ENCODE measurements at places on chromosomes 3 and 15.

DNA sequence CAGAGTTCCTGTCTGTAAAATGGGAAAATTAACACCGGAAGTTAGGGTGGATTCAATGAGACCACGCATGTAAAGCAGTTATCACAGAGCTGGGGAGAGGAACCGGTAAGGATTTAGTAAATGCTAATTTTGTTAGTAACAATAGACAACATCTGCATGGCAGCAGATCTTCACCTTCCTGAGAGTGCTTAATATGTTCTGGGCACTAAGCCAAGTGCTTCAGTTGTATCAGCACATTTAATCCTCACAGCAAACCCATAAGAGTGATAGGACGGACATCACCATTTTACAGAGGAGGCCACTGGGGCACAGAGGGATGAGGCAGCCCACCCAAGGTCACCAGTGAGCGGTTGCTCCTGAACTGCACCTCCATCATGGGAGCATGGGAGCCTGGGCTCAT, 189.4 kb downstream of the WNT5A start:
- DNase-seq, result no peak

DNA sequence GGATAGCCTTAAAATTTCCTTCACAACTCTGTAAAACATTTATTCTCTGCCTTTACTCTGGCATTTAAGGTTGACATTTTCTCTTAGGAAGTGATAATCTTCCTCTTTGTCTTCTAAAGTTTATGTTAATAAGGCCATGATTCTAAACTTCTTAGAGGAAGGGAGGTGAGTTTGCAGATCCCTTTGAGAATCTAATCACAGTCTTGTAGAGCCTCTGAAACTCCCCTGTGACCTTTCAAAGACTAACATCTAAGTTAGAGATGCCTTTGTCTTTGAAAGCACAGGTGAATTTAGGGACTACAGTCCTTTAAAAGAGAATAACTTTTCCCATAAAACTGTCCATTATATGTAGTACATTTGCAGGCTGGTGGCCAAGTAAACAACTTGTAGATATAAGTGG, 115.1 kb downstream of the PLCL2 start:
- DNase-seq, result no peak

DNA sequence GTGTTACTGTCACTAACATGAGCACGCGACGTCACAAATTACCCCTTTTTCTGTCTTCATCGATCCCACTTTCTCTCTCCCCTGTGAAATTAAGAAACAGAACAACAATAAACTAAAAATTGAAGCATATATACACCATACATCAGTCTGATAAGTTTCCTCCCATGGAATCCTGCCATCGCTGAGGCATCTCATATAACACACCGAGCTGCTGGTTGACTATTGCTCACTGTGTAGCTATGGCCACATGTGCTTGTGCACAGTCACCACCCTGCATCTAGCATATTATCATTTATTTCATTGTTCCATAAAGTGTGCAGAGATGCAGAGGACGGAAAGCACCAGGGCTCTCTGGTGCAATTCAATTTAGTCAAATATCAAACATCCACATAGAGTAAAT, 777.9 kb upstream of the ARRDC4 start:
- DNase-seq, result no peak

DNA sequence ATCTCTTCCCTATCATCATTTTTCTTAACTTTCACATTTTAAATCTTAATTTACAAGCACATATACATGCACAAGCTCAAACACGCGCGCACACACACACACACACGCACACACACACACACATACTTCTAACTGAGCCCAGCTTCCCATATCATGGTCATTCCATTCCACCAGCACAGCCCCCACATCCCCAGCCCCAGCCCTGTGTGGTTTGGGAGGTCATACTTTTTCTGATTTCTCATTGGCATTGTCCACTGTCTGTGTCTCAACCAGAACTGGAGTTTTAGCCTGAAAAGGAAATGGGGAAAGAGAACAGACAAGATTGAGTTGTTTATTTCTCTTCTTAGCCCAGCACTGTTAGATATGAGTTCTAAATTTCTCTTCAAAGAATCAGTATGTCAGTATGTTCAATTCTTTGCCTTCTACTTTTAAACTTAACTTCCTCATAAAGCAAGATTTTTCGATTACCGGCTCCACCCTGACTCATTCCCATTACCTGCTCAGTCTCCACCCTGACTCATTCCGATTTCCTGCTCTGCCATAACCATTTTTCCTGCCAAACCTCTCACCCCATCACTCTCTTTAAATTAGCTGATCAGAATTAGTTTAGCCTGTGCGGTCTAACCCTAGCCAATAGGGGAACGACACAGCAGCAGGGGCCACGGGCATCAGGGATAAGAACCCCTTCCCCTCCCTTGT, 6.4 kb downstream of the IQCF1 start:
- no peak for DNase-seq

GRCh38 chr3:99407257-99407656, 231.1 kb upstream of the COL8A1 start:
- no peak for DNase-seq

DNA sequence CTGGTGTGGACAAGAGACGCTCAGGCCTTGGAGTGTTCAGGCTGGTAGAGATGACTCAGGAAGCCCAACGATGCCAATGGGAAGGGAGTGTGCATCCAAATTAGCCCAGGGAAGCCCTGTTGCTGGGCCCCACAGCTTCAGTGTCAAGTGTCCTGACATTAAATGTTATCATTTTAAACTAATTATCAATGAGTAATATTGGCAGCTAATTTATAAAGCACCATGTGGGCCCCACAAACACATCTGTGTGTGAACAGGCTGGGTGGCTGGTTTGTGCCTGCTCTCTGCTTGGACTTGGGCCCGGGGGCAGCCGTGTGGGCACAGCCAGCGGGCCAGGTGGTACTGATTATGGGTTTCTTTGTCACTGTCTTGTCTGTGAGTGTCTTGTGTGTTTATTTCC, 15.0 kb downstream of the FBLN2 start:
- no peak for DNase-seq

DNA sequence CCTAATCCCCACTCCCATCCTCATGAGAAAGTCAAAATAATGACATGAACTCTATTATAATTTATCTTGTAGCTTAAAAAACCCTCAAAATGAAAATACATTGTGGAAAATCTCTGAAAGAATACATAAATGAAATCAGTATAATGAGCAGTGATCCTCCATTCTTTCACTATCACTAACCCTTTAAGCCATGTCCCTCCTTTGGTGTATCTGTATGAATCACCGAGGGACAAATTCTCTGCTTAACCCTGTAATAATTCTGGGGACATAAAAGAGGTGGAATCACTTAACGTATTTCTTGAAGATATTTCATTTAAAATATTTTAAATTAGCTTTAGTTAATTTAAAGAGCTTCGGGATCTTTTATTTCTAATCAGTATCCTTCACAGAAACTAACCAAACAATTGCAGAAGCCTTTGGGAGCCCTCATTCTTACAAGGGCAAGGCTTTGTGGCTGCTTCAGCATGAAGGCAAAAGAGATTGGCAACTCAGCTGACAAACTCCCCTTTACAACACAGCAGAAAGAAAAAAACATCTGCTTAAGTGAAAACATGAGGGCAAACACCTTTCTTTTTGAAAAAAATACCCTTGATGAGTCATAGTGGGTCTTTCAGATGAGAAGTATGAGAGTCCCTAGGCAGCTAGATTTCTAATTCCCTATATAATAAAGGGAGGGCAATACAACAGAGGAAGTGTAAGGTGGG, 44.0 kb upstream of the ALCAM start:
- no peak for DNase-seq

DNA sequence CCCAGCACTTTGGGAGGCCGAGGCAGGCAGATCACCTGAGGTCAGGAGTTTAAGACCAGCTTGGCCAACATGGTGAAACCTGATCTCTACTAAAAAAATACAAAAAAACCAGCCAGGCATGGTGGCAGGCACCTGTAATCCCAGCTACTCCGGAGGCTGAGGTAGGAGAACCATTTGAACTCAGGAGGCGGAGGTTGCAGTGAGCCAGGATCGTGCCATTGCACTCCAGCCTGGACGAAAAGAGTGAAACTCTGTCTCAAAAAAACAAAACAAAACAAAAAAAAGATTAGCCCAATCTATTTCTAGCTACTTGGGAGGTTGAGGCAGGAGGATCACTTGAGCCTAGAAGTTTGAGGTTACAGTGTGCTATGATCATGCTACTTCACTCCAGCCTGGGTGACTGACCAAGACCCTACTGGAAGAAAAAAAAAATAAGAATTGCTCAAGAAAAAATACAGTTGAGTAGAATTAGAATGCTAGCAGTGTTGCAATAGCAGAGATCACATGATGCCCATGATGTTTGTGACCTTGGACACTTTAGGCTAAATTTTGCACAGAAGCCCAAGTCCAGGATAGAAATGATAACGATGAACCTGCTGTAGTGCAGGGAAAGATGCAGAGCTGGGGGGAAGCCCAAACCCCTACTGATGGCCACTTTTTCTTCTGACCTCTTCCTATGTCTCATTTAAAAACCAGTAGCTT, 162.2 kb downstream of the LPP start:
- no peak for DNase-seq

DNA sequence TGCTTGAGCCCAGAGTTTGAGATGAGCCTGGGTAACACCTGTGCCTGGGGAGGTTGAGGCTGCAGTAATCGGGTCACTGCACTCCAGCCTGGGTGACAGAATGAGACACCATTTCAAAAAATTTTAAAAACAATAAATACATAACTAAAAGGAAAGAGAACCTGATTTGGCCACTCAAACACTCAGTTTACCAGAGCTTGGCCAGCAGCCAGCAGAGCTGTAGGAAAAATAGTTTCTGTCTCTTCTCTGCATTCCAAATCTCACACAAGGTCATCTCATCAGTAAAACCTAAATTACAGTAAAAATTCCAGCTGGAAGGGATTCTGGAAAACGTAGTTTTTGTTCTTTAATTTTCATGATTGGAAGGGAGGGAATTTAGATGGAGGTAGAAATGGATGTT, 7.8 kb upstream of the PPM1L start:
- DNase-seq, result no peak

- no peak for DNase-seq
Observed at GRCh38 chr3:108416111-108416869, 94.1 kb downstream of the MYH15 start.

GRCh38 chr3:136750209-136750896, 1.8 kb downstream of the STAG1 start:
- no peak for DNase-seq

- DNase-seq, result no peak
Observed at GRCh38 chr3:23489300-23490158, 286.4 kb downstream of the UBE2E2 start.

DNA sequence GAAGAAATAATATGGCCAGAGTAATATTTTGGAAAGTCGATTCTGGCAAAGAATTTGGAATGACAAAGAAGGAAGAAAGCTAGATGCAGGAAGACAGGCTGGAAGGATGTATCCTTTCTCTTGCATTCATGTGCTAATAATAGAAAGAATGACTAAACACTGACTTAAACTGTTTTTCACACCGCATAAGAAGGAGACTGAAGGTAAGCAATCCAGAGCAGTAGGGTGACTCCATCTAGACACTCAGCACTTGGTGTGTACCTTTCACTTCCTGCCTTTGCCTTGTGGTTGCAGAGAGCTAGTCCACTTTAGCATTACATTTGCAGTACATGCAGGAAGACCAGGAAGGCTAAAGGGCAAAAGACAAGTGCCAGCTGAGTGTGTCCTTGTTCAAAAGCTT, 234.6 kb downstream of the RBMS3 start:
- DNase-seq, result no peak

DNA sequence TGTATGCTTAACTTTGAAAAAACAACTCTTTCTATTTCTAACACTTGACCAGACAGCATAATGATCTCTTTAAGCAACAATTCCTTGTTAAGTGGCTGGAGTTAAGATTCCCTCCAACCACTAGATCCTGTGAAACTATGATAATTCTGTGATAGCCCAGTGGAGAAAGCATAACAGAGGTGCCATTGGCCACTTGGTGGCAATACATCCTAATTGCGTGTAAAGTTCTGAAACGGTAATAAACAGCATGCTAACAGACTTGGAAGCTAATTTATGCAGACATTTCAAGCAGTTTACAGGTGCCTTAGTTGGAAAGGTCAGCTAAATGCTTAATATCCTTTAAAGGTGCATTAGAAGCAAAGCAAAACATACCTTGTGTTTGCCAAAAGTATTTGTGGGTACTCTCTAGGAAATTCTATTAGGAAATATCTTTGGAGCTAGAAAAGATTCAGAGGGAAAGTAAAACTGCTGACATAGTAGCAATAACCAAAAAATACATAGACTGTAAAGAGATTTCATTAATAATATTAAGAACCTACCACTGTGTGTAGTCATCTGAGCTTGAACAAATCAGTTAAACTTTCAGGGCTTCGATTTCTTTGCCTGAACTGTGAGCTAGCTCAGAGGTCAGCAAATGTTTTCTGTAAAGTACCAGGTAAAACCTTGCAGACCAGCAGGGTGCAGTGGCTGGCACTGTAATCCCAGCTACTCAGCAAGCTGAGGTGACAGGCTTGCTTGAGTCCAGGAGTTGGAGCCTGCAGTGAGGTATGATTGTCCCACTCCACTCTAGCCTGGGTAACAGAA, 19.0 kb upstream of the CSTA start:
- no peak for DNase-seq

DNA sequence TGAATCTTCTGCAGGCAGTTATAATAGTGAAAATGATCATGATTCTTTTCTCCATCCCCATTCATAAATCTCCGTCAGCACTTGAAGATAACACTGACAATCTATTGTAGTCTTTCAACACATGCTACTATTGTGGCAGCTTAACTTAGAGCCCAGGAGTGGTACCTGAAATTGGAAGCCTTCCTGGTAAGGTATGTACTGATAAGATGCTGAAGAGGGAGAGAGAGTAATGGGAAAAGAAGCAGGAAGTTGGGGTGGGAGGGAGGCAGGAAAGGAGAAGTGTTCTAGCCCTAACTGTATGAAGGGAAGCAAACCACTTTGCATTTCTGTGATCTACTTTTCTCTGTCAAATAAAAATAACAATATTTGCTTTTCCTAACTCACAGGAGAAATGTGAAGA, 197.4 kb upstream of the RORA start:
- no peak for DNase-seq

DNA sequence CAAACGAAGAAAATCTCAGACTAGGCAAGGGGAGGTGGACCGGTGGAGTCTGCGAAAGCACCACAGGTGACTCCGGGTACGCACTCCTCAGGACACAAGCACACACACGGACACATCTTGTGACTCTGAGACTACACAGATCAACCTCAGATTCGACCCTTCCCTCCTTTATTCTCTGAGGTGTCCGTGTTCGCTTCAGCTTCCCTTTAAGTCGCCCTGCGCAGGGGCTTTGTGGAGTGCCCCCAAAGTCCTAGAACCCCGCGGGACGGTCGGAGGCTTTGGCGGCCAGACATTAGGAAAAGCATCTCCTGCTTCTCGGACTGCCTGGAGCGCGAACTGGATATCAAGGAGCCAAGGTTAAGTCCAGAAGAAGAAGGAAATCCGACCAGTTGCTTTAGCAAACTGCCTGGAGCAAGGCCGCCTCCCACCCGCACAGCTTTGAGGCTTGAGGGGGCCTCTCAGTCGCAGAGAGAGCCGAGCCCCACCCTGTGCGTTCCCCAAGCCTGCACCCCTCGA, 730 bp downstream of the DGKG start:
- DNase-seq, result no peak

- DNase-seq, result no peak
Observed at GRCh38 chr3:134859341-134859740, 64.3 kb downstream of the EPHB1 start.

Data from 8988T (cell line).